ENCODE measurements at places on chromosomes 6 and 20. TPM values are rescaled to one million over a fixed set of nuclear protein-coding genes. Genes with fewer than 3 reads are reported as not detected.

The RAET1L gene
- 1.5 TPM for total RNA-seq

The LTB gene
- total RNA-seq: 0.64 TPM

DNA sequence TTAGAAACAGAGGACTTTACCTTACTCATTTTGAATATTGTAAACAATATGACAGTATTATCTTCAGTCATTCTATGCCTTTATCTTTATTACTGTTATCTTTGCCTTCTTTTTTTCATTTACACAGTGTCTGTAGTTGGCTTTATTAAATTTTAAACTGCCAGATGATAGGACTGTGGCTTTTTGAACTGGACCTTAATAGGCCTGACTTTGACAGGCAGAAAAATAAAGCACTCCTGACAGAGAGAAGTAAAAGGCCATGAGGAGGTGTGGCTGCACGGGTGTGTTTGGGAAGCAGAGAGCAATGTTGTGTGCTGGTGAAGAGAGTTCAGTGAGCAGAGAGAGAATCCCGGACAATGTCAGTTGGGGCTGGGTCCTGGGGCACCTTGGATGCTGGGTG, 7.8 kb downstream of the TRIM40 start:
- no peak overlapping the region for H3K27ac ChIP-seq
- H3K27me3 ChIP-seq: no peaks in the 10 kb centered on the region
- H3K4me1 ChIP-seq: no peaks in the 10 kb centered on the region

GRCh38 chr20:13245250-13245723, 24.2 kb downstream of the ISM1 start:
- no peak overlapping the region for H3K4me3 ChIP-seq
- no peak for DNase-seq
- H3K27ac ChIP-seq: no peak overlapping the region
- peaks cover 4% of the 10 kb centered on the region for H3K4me1 ChIP-seq
- no peaks in the 10 kb centered on the region for H3K36me3 ChIP-seq
- no peaks in the 10 kb centered on the region for H3K27me3 ChIP-seq

- no peaks in the 10 kb centered on the region for H3K4me1 ChIP-seq
- DNase-seq: no peak
- H3K36me3 ChIP-seq: no peaks in the 10 kb centered on the region
- H3K27me3 ChIP-seq: no peaks in the 10 kb centered on the region
- H3K4me3 ChIP-seq: no peak overlapping the region
- no peak overlapping the region for H3K27ac ChIP-seq
Measured at GRCh38 chr6:54076159-54076789, 35.0 kb upstream of the MLIP start.
